Right atrium auricular region (tissue), 2 donors: ENCODE measurements at places on chromosomes 6 and 20. TPM values are rescaled to one million over a fixed set of nuclear protein-coding genes. Genes with fewer than 3 reads are reported as not detected.

DNA sequence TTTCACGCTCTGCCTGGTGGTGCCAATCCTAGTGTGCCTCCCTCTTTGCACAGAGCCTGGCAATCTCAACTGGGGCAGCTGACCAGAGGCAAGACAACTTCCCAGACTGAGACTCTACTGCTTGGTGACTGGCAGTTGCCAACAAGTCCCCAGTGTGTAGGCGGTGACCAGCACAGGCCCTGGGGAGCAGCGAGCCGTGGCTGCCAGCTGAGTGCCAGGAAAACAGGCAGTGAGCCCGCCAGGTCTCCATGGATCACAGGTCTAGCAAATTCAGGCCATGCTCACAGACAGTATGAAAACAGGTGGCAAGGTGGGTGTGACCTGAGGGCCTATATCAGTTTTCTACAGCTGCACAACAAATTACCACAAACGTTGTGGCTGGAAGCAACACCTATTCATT, 289.9 kb downstream of the KIF16B start:
- H3K4me1 ChIP-seq, result no peaks in the 10 kb centered on the region
- H3K4me3 ChIP-seq, result no peak overlapping the region
- H3K27me3 ChIP-seq, result no peaks in the 10 kb centered on the region
- no peaks in the 10 kb centered on the region for H3K36me3 ChIP-seq
- no peak overlapping the region for H3K27ac ChIP-seq

DNA sequence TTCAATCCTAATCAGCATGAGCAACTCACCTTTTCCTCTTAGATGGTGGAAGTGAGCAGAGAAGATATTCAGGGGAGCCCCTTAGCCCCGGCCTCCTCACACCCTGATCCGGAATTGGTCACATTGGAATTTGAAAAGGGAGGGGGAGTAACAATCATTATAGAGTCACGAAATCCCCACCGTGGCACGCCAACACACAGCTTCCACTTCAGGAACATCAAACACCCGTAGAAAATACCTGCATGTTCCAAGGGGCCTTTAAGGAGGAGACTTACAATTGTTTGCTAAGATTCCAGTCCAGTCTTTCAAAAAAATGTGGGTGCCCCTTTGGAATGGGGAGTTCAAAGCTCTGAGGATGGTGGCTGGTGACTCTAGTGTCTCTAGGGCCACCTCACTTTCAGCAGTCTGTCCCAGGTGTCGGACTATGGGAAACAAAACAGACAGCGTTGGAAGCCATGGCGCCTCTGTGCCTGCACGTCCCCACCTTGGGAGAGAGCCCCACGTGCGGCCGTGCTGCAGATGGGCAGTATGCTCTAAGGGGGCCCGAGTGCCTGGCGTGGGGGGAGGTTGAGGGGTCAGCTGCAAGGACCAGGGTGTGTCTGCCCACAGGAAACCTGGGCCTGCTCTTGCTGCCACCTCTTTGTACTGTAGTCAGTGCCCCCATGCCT, 2.4 kb downstream of the CD93 start:
- H3K27ac ChIP-seq, result peak overlapping the region; percentile 86
- H3K27me3 ChIP-seq, result no peaks in the 10 kb centered on the region
- H3K36me3 ChIP-seq, result no peaks in the 10 kb centered on the region
- no peak for DNase-seq
- peak overlapping the region; percentile 34 for H3K4me3 ChIP-seq

GRCh38 chr6:14132244-14132920, 14.8 kb downstream of the CD83 start:
- H3K4me3 ChIP-seq, result no peak overlapping the region
- H3K36me3 ChIP-seq, result no peaks in the 10 kb centered on the region
- H3K27me3 ChIP-seq, result no peaks in the 10 kb centered on the region
- DNase-seq, result no peak
- no peaks in the 10 kb centered on the region for H3K4me1 ChIP-seq

DNA sequence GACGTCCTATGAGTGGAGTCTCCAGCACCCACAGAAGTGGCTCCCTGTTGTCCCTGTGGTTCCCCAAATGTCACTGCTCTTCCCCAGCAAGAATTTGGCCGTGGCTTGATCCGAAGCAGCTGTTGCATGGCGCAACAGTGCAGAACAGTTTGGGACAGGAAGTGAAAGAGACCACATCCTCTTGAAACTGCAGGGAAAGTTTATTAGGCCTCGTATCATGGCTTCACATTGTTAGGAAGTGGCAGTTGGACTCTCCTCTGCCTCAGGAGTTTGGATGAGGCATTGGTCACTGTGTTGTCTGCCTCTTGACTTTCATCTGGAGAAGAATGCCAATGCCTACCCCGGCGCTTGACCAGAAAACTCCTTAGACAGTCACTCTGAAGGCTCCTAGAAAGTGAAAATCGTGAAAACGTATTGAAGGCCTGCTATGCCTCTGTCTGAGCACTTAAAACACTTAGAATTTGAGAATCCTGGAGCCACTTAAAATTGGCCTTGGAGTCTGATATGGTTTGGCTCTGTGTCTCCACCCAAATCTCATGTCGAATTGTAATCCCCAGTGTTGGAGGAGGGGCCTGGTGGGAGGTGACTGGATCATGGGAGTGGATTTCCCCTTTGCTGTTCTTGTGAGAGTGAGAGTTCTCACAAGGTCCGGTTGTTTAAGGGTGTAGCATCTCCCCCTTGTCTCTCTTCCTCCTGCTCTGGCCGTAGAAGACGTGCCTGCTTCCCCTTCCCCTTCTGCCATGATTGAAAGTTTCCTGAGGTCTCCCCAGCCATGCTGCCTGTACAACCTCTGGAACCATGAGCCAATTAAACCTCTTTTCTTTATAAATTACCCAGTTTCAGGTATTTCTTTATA, 334.9 kb upstream of the JARID2 start:
- no peaks in the 10 kb centered on the region for H3K27me3 ChIP-seq
- H3K27ac ChIP-seq, result no peak overlapping the region
- H3K4me1 ChIP-seq, result no peaks in the 10 kb centered on the region
- no peak overlapping the region for H3K4me3 ChIP-seq
- H3K36me3 ChIP-seq, result no peaks in the 10 kb centered on the region
- no peak for DNase-seq

Gene CLVS2
- total RNA-seq, result not detected

DNA sequence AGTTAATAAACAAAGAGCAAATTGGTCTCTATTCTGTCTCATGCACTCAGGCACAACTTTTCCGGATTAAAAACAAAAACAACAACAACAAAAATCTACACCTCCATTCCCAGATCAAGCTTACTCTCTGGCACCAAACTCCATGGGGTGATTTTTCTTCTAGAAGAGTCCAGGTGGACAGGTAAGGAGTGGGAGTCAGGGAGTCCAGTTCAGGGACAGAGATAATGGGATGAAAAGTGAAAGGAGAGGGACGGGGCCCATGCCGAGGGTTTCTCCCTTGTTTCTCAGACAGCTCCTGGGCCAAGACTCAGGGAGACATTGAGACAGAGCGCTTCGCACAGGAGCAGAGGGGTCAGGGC, 437 bp upstream of the HLA-A start:
- no peaks in the 10 kb centered on the region for H3K27me3 ChIP-seq
- peak overlapping the region; percentile 90 for H3K27ac ChIP-seq
- DNase-seq, result no peak
- peak overlapping the region; percentile 55 for H3K4me3 ChIP-seq
- no peaks in the 10 kb centered on the region for H3K4me1 ChIP-seq

Gene PAQR8
- total RNA-seq, result 2.6 TPM
